ENCODE measurements at places on chromosomes 4 and X. TPM values are rescaled to one million over a fixed set of nuclear protein-coding genes. Genes with fewer than 3 reads are reported as not detected.

GRCh38 chrX:106585478-106585877 is 26.3 kb upstream of the RADX start:
- no peak for DNase-seq

DNA sequence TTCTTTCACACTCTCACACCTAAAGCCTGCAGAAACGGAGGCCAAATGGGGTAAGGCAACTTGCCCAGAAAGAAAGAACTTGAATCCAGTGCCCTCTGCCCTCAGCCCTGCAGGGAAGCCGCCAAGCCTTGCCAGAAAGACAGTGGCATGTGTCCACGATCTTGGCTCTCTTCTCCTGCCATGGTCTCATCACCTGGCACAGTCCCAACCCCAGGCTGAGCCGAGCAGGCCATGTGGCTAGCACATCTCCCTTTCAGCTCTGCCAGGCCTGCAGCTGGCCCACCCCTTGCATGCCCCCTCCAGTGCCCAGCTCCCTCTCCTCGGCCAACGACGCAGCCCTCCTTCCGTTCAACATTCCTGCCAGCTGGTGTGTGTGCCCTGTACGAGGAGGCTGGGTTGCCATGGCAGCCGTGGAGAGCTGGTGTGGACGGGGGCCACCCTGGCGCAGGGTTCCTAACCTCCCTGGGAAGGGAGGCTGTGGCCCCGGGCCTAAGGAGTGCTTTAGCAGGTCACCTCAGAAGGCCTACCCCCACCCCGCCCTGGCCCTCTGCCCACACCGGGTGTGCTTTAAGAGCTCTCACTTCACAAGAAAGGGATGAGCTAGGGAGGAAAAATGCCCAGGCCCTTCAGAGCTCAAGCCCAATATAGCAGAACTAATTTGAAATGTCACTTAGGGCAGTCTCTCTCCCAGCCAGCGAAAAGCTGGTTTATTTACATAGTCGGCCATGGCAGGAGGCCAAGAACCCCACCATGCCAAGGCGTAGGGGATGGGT is 73.0 kb upstream of the PJA1 start:
- DNase-seq: no peak

- DNase-seq: no peak
These were observed 145.1 kb upstream of the IL1RAPL2 start for GRCh38 chrX:104420907-104421306.

- DNase-seq: no peak
These were observed 90.0 kb downstream of the IGSF1 start for GRCh38 chrX:131199091-131199490.

DNA sequence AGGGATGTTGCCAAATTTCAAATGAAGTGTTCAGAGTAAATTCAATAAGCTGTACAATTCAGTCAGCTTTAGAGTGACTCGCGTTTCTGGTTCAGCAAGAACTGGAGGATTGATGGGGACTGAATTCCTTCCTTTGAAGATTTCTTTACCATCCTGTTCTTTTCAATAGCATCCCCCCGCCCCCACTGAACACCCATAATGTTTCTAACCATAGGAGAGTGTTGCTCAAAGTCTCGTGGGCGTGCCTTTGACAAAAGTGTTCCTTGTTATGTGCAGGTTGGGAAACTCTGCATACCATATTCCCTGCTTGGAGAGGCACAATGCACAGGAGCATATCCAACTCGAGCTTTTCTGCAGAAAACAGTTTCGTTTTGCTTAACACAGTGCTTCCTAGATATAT is 323.5 kb upstream of the CASK start:
- no peak for DNase-seq

DNA sequence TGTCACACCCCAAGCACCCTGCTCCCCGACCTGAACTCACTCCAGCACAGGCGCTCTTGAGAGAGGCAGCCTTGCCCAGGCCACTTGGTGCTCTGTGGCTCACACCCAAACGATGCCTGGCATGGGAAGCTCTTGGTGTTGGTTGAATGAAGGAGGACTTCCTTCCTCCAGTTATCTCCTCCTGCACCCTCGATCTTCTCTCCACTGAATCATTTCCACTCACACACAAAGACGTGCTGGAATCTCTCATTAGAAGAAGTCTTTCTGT is 90.5 kb upstream of the TRIM2 start:
- DNase-seq: no peak

GRCh38 chrX:1554469-1555210 is 17.7 kb upstream of the P2RY8 start:
- DNase-seq: peak; percentile 42

DNA sequence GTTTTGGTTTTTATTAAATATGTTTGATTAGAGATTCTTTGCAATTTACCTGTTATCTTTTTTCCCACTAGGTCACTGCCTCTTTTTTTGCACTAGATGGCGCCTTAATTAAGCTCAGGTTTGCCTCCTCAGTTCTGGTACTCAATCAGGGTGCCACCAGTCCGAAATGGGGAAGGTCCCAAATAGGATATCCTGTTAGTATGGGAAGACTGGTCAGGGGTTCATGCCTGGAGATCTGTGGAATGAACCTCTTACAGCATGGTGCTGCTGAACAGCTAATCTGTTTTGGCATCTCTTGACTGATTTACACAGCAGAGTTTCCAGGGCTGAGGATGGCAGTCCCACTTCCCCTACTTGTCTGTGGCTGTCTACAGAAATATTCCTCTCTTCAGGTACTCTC is 24.2 kb upstream of the VSIG1 start:
- no peak for DNase-seq

DNA sequence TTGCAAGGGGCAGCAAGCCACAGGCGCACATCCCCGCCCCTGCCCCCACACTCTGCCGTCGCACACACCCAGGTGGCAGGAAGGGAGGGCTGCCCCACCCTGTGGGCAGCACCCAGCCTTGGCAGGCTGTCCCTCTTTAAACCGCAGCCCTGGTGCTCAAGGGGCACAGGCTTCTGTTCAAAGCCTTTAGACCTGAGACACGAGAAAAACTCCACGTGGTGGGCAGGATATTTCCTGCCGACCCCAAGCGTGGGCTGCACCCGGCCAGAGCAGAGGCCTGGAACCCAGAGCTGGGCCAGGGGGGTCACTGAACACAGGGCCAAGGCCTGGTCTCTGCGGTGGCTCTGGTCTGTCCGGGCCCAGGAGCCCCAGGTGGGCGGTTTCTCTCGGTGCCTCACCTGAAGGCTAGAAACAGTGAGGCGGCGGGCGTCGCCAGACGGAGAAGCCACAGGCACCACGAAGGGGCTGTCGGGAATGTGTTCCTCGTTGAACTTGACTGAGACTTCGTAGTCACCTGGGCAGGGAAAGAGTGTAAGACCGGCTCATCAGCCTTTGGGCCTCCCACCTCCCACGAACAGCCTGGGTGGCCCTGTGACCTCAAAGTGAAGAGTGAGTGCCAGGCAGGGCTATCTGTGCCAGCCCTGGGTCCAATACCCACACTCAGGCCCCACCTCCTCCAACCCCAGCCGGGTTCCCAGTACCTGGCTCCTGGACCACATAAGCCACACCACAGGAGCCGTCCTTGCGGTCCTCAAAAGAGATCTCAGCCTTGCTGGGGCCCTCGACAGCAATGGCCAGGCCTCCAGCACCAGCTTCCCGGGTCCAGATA is 23.0 kb downstream of the FLNA start:
- DNase-seq: no peak

DNA sequence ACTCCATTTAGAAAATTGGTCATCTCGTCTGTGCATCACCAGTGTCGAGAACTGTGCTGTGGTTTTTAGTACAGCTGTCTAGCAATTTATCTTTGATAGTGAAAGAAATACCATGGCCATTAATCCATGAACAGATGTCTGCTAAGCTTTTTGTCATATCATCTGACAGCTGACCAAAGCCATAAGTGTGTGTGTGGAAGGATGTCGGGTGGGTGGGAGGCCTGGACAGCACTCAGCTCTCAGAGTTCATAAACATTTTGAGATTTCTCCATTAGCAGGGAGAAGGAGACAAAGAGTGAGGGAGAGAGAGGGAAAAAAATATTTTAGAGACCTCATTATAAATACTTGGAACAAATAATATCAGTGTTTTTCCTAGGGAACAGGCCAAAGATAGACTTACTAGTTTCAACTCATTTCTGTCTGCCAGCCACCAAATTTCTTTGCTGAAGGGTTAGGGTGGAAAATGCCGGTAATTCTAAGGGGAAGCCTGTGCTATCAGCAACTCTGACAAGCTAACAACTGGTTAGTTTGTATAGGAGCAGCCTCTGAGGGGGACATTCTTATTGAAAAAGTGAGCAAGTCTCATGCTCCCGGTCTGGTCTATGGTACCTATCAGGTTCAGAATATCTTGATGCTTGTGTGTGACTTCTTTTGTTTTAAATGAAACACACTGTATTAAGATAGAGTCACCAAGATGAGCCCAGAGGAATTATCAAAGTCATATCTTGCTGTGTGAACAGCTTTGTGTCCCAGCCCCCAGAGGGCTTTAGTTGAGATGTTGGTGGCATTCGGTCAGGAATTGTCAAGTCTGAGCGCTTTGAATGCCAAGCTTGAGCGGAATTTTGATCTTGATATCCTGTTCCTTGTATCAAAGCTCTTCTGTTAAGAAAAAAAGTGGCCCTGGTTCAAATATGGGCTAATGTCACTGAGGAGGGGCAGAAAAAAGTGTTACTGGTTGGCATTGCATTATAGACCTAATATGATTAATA is 41.9 kb upstream of the PDLIM3 start:
- DNase-seq: no peak

- DNase-seq: no peak
These were observed 92.2 kb downstream of the GEMIN8 start for GRCh38 chrX:13937370-13938050.

DNA sequence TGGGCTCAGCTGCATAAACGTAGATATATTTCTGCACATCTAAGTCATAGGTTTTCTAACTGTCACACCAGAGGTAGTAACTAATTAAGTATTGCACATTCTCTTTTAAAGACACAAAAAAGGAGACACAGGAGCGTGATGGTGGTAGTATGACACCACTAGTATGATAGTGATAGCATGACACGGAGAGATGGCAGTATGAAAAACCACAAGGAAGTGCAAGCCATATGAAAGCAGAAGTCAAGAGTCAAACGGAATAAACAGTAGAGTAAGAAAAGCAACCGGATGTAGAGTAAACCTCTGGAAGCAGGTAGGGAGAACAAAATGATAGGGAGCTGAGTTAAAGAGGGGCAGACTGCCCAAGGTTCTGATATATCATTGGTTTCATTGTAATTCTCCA is 382.2 kb upstream of the INTU start:
- no peak for DNase-seq

GRCh38 chr4:19346636-19347035 is 905.1 kb upstream of the SLIT2 start:
- DNase-seq: no peak

- DNase-seq: no peak
These were observed 197.2 kb downstream of the PDGFC start for GRCh38 chr4:156774422-156774821.

DNA sequence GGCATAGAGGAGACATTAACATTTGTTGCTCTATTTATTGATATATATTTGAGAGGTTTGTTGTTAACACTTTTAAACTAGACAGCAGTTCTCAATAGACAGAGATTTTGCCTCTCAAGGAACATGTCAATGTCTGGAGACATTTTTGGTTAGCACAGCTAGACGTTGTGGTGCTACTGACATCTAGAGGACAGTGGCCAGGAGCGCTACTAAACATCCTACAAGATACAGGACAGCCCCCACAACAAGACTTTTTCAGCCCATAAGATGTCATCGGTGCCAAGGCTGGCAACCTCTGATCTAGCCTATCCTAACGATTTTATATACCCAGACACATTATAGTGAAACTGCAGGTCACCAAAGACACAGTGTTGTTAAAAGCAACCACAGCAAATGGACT is 18.4 kb upstream of the CTSO start:
- no peak for DNase-seq

GRCh38 chr4:150302553-150302952 is 224.3 kb downstream of the DCLK2 start:
- peak; percentile 11 for DNase-seq

DNA sequence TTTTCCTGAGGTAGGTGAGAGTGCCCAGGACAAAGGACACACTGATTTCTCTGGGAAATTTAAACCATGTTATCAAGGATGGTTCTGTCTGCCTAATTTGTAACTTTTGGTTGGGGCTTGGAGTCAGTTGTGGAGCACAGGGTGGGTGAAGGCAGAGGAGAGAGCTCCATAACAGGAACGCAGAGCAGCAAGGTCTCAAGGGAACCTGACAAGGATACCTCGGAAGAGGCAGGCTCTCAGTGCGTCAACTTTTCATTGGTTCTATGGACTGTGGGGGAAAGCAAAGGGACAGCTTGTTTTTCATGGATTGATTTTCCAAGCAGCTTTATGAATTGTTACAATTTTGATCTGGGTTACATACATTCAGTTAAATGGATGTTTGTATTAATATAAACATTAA is 110.4 kb downstream of the SLIT2 start:
- no peak for DNase-seq

GRCh38 chr4:146900295-146900694 is 45.4 kb downstream of the TTC29 start:
- no peak for DNase-seq

GRCh38 chrX:119602701-119603255 is 3.4 kb downstream of the NKRF start:
- DNase-seq: no peak

DNA sequence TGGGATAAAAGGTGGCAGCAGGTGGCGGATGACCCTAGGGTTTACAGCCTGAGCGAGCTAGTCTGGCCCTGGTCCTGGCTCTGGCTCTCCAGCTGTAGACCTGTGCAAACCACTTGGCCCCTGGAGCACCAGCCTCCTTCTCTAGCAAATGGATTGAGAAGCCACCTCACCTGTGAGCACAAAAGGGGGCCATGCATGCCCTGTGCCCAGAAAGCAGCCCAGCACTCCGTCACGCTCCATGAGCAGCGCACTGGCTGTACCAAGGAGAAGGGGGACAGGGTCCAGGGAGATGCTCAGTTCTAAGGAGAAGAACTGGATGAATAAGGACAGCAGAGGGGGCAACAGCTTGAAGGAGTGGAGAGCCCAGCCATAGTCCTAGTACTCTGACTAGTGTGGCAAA is 46.9 kb upstream of the C4orf50 start:
- no peak for DNase-seq

Gene CXXC4
- not detected for total RNA-seq

Gene HELT
- not detected for total RNA-seq

Gene NPY5R
- not detected for total RNA-seq

Gene CHRNA9
- total RNA-seq: not detected

Gene SPANXB1
- total RNA-seq: not detected

Gene GPR143
- total RNA-seq: not detected

Gene HPGDS
- total RNA-seq: not detected

Gene TRIM60
- total RNA-seq: not detected

Gene SLC2A9
- total RNA-seq: 4.5 TPM

Gene TRMT44
- 36.8 TPM for total RNA-seq

Gene KIT
- 0.17 TPM for total RNA-seq

Gene HSFX4
- not detected for total RNA-seq

Gene ARHGAP6
- total RNA-seq: not detected
